Ovary (tissue), 10 donors: ENCODE measurements at places on chromosomes 6 and 20. TPM values are rescaled to one million over a fixed set of nuclear protein-coding genes. Genes with fewer than 3 reads are reported as not detected.

Gene TXLNB
- total RNA-seq, result 2.3 TPM

Gene MED20
- total RNA-seq, result 8.4 TPM

Gene NAA20
- 19.4 TPM for total RNA-seq

Gene SIM1
- total RNA-seq, result not detected

- DNase-seq, result no peak
These were observed 230.8 kb downstream of the BCAS1 start for GRCh38 chr20:53839423-53840176.

GRCh38 chr6:85126485-85127167 lies 323.3 kb upstream of the NT5E start:
- DNase-seq, result no peak
